Transverse colon (tissue), 4 donors: ENCODE measurements at places on chromosomes 12 and 14. TPM values are rescaled to one million over a fixed set of nuclear protein-coding genes. Genes with fewer than 3 reads are reported as not detected.

GRCh38 chr14:85421186-85421877, 108.6 kb upstream of the FLRT2 start:
- no peaks in the 10 kb centered on the region for H3K4me1 ChIP-seq
- H3K27ac ChIP-seq, result no peak overlapping the region
- no peak for DNase-seq
- H3K36me3 ChIP-seq, result no peaks in the 10 kb centered on the region
- no peaks in the 10 kb centered on the region for H3K27me3 ChIP-seq

- H3K4me3 ChIP-seq, result no peak overlapping the region
- H3K36me3 ChIP-seq, result no peaks in the 10 kb centered on the region
- H3K27me3 ChIP-seq, result no peaks in the 10 kb centered on the region
- H3K4me1 ChIP-seq, result peaks cover 13% of the 10 kb centered on the region
- H3K27ac ChIP-seq, result peak overlapping the region; percentile 64
These were observed 341.2 kb downstream of the C12orf75 start for GRCh38 chr12:105671720-105672119.

GRCh38 chr12:109695416-109695815, 18.2 kb upstream of the FAM222A start:
- no peaks in the 10 kb centered on the region for H3K36me3 ChIP-seq
- peak overlapping the region; percentile 61 for H3K27ac ChIP-seq
- H3K4me1 ChIP-seq, result peaks cover 11% of the 10 kb centered on the region
- no peaks in the 10 kb centered on the region for H3K27me3 ChIP-seq
- no peak for DNase-seq
- H3K4me3 ChIP-seq, result no peak overlapping the region

DNA sequence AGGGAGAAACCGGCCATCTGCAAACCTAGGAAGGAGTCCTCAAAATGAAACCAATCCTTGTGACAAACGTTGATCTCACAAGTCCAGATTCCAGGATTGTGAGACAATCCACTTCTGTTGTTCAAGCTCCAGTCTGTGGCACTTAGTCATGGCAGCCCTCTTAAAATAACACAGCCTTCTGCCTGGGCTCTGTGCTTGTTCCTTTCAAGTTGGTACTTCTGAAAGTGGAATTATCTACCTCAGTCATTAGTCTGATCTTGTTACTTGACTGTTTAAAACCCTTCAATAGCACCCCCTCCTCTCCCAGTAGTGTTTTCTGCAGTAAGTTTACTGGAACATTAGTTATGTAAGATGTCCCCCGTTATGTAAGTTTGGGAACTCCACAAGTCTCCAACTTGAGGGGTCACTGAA, 111.0 kb upstream of the HIF1A start:
- peaks cover 23% of the 10 kb centered on the region for H3K4me1 ChIP-seq
- no peak overlapping the region for H3K27ac ChIP-seq
- H3K27me3 ChIP-seq, result no peaks in the 10 kb centered on the region
- no peak overlapping the region for H3K4me3 ChIP-seq
- no peak for DNase-seq

GRCh38 chr12:120719072-120719471, 6.6 kb upstream of the ACADS start:
- DNase-seq, result no peak
- no peak overlapping the region for H3K4me3 ChIP-seq
- peak overlapping the region; percentile 77 for H3K27ac ChIP-seq
- no peaks in the 10 kb centered on the region for H3K36me3 ChIP-seq
- H3K4me1 ChIP-seq, result peaks cover 17% of the 10 kb centered on the region

TMEM179 gene
- not detected for total RNA-seq

GPR65 gene
- not detected for total RNA-seq

SLC8A3 gene
- total RNA-seq, result 0.32 TPM
